ENCODE measurements at places on chromosomes 6 and 20.

- no peak for DNase-seq
Observed at GRCh38 chr20:38799203-38799602, 6.3 kb upstream of the PPP1R16B start.

- DNase-seq, result no peak
Observed at GRCh38 chr20:59836767-59837166, 96.7 kb downstream of the SYCP2 start.

- no peak for DNase-seq
Observed at GRCh38 chr6:33755070-33755869, 8.6 kb upstream of the IP6K3 start.

GRCh38 chr6:27138406-27138805, 109.1 kb upstream of the PRSS16 start:
- no peak for DNase-seq

GRCh38 chr6:14026831-14027539, 90.6 kb upstream of the CD83 start:
- DNase-seq, result no peak
